ENCODE measurements at places on chromosomes 6 and 20. TPM values are rescaled to one million over a fixed set of nuclear protein-coding genes. Genes with fewer than 3 reads are reported as not detected.

- no peak for DNase-seq
Observed at GRCh38 chr6:166998256-166999144, 697 bp upstream of the CEP43 start.

GRCh38 chr6:113744861-113745260 is 112.3 kb upstream of the MARCKS start:
- DNase-seq = no peak

DNA sequence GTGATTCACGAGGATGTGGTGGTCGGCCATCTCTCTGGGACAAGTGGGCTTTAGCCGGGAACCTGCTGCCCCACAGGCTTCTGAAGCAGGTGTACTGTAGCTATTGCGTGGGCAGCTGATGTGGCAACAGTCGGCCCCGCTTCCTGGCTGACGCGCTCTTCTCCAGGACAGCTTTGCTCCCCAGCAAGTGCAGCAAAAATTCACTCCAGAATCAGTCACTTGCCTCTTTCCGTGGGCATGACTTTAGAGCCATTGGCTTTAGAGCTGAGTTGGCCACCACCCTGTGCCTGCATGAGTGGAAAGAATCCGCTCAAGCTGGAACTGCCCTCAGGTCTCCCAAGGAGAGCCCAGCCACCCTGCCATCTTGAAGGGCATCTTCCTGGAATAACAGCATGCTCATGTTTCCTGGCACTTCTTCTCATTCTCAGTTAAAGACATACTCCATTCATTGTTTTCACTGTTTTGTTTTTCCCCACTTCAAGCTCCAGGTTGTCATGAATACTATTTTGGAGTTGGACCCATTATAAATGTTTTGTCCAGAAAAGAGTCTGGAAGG is 178.3 kb downstream of the ZDHHC14 start:
- DNase-seq = no peak

DNA sequence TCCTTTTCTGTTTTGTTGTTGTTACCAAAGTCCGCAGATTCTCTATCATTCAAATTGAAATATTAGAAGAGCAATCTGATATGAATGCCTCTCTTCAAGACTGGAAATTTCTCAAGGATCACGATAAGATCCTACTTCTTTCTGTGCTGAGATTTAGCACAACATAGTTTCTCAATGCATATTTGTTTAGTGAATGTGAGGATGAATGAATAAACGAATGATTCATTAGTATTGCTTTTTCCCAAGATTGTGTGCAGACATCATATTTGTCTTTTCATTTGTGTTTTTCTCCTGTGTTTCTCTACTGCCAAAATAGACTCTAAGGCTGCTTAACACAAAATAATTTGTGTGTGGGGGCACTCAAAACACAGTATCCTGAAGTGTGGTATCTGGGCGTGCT is 862.7 kb upstream of the MAP3K7 start:
- peak; percentile 14 for DNase-seq

GRCh38 chr6:143125455-143125854 is 64.8 kb downstream of the AIG1 start:
- peak; percentile 27 for DNase-seq

DNA sequence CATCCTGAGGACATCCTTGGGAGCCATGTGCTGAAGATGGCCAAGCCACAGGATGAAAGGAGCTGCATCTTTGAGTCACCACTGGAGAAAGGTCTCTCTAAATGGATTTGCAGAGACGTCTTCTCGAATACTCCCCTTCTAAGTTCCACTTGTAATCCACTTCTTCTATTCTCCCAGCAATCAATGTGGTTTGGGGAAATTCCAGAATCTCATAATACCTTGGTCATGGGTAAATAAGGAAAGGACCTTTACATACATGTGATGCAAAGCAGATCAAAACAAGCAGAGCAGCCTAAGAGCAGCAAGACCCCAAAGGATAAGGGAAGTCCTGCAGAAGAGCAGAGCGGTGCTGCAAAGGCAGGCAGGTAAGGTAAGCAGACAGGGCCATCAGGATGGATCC is 35.3 kb downstream of the TRIM38 start:
- no peak for DNase-seq

- peak; percentile 87 for DNase-seq
Observed at GRCh38 chr6:133644892-133645619, 243.9 kb upstream of the TCF21 start.

- DNase-seq = peak; percentile 39
Observed at GRCh38 chr6:52361945-52362442, at the start of gene PAQR8. PAQR8 (plus strand) TSS chr6:52362151; CDS start chr6:52403214, 41,063 bp downstream.

GRCh38 chr6:80210618-80211017 is 104.1 kb downstream of the BCKDHB start:
- DNase-seq = peak; percentile 10

- peak; percentile 60 for DNase-seq
Observed at GRCh38 chr6:118724211-118724610, 72.8 kb upstream of the CEP85L start.

- peak; percentile 77 for DNase-seq
Observed at GRCh38 chr20:23420943-23421931, at the start of gene NAPB. NAPB (minus strand) TSS chr20:23421488; CDS start chr20:23421402, 86 bp downstream.

GRCh38 chr20:63273059-63273579 is 506 bp downstream of the ARFGAP1 start:
- no peak for DNase-seq

DNA sequence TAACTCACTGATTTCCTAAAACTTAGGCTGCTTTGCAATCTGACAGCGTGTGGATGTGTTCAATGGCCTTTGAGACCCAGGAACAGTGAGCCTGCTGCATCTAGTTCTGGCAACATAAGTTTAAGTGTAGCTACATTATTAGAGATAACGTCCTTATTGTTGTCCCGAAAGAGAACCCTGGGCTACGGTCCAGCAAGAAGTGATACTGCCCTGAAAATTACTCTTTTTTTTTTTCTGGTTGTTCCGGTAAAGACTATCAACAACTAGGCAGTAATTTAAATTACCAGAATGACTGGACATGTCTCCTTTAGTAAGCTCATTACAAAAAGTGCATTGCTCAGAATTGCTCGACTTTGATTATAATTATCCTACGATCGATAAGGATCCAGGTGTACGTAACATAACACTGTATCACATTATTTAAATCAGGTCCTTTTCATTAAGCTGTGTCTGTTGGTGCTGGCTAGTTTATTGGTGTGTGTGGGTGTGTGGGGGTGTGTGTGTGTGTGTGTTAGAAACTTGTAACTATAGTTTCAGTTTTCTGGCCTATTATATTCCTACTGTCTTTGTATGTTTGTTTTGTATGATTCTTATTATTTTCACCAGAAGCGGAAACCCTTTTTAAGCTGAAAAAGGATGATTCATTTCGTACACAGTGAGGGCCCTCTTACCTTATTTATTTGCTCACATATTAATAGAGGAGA is 3.0 kb downstream of the TSHZ2 start:
- DNase-seq = peak; percentile 32

DNA sequence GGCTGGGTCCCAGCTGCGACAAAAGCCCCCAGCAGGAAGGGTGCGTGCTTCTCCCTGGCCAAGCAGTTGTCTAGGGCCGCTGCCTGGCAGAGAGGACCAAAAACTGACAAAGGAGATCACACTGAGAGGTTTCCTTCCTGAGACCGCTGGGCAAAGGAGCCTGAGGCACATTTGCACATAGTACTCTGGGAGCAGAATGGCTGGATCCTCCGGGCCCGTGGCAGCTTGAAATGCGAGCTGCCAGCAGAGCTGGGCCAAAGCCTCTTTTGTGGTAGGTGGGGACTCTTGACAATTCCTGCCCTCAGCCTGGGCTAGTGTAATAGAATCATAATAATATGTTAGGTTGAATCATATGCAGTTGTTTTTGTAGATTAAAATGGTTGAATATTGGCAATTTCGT is 33.1 kb upstream of the RNF8 start:
- DNase-seq = no peak

- peak; percentile 74 for DNase-seq
Observed at GRCh38 chr6:39561536-39562266, 163.5 kb downstream of the KIF6 start.

GRCh38 chr20:7650086-7650879 is 290.0 kb downstream of the HAO1 start:
- peak; percentile 97 for DNase-seq

DNA sequence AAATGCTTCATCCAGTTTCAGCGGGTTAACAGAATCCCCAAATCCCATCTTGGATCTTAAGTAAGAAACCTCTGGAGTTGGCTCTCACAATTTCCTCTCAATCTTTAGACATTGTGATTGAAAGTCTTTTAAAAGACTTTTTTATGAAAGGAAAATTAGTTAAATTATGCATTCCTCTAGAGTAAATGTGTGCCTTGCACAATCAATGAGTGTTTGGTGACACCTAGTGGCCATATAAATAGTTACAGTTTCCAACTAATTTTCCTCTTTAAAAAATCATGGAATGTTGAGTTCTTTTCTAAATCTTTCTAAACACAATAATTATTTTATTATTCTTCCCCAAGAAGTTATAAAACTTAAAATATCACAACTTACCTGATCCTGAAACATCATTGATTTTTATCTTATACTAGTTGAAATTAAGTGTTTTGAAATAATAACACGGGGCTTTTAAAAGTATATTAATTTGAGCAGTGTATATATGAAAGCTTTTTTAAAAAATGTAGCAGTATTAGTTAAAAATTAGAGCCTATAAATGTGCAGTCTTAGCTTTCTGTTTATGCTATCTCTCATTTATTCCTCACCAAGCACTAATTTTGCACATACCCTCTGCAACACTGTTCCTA is 66.4 kb downstream of the PKHD1 start:
- DNase-seq = no peak

DNA sequence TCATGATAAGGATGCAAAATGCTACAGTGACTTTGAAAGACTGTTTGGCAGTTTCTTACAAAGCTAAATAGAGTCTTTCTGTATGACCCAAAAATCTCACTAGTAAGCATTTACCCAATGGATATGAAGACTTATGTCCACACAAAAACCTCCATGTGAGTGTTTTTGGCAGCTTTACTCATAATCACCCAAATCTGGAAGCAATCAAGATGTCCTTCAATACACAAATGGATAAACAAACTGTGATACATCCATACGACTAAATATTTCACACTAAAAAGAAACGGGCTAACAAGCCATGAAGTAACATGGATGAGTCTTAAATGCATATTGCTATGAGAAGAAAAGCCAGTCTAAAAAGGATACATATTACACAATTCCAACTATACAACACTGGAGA is 117.2 kb downstream of the PDE10A start:
- DNase-seq = no peak

DNA sequence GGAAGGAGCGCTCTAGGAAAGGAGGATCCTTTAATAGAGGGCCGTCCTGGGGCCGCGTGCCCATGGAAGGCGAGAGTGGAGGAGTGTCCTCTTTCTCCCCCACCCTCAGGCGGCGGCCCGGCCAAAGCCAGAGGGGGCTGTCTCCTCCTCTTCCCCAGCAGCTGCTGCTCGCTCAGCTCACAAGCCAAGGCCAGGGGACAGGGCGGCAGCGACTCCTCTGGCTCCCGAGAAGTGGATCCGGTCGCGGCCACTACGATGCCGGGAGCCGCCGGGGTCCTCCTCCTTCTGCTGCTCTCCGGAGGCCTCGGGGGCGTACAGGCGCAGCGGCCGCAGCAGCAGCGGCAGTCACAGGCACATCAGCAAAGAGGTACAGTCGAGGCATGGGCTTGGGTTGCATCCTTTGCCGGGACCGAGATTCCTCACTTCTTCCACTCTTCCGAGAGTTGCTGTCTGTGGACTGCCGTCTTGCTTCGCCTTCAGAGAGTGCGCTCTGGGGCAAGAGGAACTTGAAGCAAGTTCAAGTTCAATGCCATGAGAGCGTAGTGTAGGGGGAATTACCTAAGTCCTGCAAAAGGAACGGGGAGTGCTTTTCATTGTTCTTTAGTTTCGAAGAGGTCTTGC is at the start of gene LAMA2:
TSS of gene LAMA2 (plus strand) at position 148 of the 621 bp plus-strand sequence. CDS start at position 256, 108 bp downstream.
- peak; percentile 61 for DNase-seq

DNA sequence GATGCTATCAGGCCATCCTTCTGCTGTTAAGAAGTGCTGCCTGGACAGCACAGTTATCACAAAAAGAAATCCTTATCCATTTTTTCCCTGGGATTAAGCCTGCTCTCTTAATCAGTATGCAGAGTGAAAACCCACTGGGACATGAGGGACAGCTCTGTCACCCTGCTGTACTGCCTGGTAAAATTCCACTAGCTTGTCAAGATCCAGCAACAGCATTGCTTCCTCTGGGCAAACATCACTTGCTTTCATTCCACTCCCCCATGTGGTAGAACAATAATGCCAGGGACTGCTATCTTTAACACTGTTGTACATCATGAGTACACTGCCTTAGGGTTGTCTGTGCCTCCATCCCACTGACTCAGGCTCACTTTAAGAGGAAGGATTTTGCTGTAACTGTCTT is 331.3 kb downstream of the KIF16B start:
- no peak for DNase-seq

GRCh38 chr6:167782698-167783517 is 43.8 kb upstream of the AFDN start:
- no peak for DNase-seq

DNA sequence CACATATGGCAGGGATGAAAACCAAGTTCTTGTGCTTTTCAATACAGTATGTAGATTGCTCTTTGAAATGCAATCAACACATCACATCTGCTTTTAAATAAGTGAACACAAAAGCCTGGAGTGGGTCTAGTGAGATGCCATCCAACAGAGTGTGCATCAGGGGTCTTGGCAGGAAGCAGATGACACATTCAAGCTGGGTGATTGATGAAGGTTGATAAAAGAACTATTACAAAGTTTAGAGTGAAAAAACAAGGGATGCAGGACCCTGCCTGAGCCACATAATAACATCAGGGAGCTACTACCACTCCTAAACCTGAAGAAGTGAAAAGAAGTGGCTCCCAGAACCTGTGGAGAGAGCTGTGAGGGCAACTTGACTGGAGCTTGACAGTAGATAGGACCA is 16.6 kb upstream of the PLCB1 start:
- no peak for DNase-seq

- peak; percentile 92 for DNase-seq
Observed at GRCh38 chr20:8860011-8860495, 208.8 kb upstream of the PLCB4 start.

- DNase-seq = no peak
Observed at GRCh38 chr6:150266963-150267685, 101.7 kb upstream of the IYD start.

- peak; percentile 17 for DNase-seq
Observed at GRCh38 chr6:138007014-138007472, 100.2 kb downstream of the PERP start.

GRCh38 chr6:26272171-26272637 is 92.8 kb upstream of the BTN3A2 start:
- DNase-seq = no peak

- no peak for DNase-seq
Observed at GRCh38 chr6:18166312-18167036, 11.3 kb downstream of the KDM1B start.

- no peak for DNase-seq
Observed at GRCh38 chr6:110447761-110448160, 28.7 kb downstream of the SLC22A16 start.

- DNase-seq = no peak
Observed at GRCh38 chr20:51946586-51946985, 144.3 kb upstream of the SALL4 start.

The VSTM2L gene
- total RNA-seq = 17.7 TPM

The TM9SF4 gene
- total RNA-seq = 71.8 TPM

The CCM2L gene
- total RNA-seq = 0.11 TPM

The C20orf144 gene
- total RNA-seq = not detected

The KCNK5 gene
- total RNA-seq = 0.14 TPM

The LGSN gene
- total RNA-seq = 0.25 TPM

The RAB5IF gene
- total RNA-seq = 117 TPM

The TRAPPC3L gene
- total RNA-seq = not detected

The RPL7L1 gene
- total RNA-seq = 90.1 TPM

The ENPP5 gene
- total RNA-seq = 1.4 TPM

The MAPK14 gene
- 41.3 TPM for total RNA-seq

The FAM83C gene
- total RNA-seq = not detected

The B3GAT2 gene
- not detected for total RNA-seq

The PAK5 gene
- 0.19 TPM for total RNA-seq

The PLCB4 gene
- 38.9 TPM for total RNA-seq

The POM121L2 gene
- not detected for total RNA-seq
